ENCODE measurements at places on chromosomes 3 and 15. TPM values are rescaled to one million over a fixed set of nuclear protein-coding genes. Genes with fewer than 3 reads are reported as not detected.

The OXTR gene
- total RNA-seq, result 70.9 TPM

The AMT gene
- total RNA-seq, result 0.58 TPM

The FAM227B gene
- 2.9 TPM for total RNA-seq

The GXYLT2 gene
- total RNA-seq, result 11.7 TPM

The C2CD4A gene
- total RNA-seq, result not detected

The PDE12 gene
- 16.8 TPM for total RNA-seq

The KNL1 gene
- 17.3 TPM for total RNA-seq

The ZNF80 gene
- total RNA-seq, result not detected

The TM4SF4 gene
- not detected for total RNA-seq

The SPSB4 gene
- not detected for total RNA-seq

The CCDC12 gene
- total RNA-seq, result 24.8 TPM

The FGF7 gene
- total RNA-seq, result 92.2 TPM

The HHLA2 gene
- total RNA-seq, result not detected

All from myometrial cell (primary cell).